ENCODE measurements at places on chromosomes 3 and 15.
A peak's percentile ranks its signal among the peaks of the same experiment; 100 is the strongest.

DNA sequence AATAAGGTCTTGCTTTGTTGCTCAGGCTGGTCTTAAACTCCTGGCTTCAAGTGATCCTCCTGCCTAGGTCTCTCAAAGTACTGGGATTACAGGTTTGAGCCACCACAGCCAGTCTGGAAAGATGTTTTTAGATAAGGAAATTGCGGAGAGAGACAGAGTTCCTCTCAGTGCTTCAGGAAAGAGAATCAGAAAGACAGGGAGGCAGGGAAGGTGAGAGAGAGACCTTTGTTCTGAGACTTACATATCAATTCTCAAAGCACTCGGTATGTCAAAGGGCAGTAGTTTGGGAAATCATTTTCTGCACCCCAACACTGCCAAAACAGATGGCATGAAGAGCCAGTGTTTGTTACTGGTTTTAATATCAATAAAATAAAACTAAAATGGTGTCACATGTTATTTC, 13.1 kb upstream of the GCNT3 start:
- no peak for DNase-seq

DNA sequence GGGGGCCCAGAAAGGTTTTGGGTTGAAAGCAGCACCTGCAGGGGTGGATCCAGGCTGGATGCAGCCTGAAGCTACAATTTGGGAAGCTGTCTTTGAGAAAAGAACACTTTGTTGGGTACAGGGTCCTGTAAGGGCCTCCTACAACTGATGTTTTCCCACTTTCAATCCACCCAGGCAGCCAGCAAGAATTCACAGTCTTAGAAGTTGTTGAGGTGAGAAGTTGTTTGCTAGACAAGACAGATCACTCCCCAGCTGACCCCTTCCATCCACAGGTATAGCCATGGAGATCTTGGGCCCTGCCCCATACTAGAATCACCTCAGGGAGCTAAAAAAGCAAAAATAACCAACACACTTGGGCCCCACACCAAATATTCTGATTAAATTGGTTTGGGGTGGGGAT, 10.3 kb upstream of the SMAD6 start:
- DNase-seq: no peak

DNA sequence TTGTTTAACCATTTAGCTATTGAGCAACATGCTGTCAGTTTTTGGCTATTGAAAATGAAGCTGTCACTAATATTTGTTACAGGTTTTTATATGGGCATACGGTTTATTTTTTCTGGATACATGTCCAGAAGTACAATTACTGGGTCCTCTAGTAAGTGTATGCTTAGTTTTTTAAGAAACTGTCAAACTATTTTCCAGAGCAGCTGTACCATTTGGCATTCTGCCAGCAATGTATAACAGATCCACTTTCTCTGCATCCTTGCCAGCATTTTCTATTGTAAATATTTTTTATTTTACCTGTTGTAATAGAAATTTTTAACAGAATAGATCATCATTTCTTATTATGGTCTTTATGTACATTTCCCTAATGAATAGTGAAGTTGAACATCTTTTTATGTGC, 658.8 kb downstream of the EDEM1 start:
- DNase-seq: no peak

GRCh38 chr3:50658831-50659230, 15.9 kb upstream of the DOCK3 start:
- no peak for DNase-seq

DNA sequence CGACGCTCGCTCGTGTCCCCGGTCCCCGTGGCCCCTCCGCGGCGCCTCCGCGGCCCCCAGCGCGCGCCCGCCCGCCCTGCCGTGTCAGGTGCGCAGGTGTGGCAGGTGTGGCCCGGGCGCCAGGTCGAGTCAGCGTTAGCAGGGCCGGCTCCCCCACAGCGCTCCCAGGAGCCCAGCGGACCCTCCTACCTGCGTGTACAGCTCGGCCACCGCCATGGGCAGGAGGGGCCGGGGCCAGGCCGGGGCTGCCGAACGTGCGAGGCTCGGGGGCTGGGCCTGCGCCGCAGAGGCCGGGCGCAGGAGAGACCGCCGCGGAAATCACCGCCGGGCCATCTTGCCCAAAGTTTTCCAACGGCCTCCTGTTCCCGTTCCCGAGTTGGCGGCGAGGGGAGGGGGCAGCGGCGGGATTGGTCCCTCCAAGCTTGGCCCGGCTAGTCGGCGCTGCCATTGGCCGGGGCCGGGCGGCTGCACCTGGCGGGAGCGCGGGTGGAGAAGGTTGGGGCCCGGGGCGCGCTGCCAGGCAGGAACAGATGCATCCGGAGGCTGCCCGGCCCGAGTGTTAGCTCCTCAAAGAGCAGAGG, at the start of gene MYO5C:
Gene MYO5C (minus strand): TSS at position 384 of the 581 bp plus-strand sequence. CDS start 168 bp downstream, at position 216.
- DNase-seq: peak; percentile 85

GRCh38 chr3:182713743-182714517, 79.4 kb upstream of the ATP11B start:
- no peak for DNase-seq

GRCh38 chr15:98127586-98127985, 167.1 kb downstream of the ARRDC4 start:
- no peak for DNase-seq

DNA sequence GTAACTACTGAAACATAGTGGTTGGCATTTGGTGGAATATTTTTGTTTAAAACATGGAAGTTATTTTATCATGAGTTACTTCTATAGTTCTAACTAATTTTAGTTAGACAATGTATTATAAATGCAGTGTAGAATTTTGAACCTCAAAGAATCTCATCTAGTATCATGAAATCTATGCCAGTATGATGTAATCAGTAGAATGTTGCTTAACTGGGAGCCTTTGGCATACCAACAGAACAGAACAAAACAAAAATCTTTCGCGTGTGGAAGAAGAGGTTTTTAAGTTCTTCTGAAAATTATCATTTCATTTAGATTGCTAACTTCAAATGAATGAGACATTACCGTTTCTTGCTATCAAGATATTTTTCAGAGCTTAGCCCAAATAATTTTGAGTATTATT, 98.4 kb upstream of the LRRFIP2 start:
- DNase-seq: no peak

- no peak for DNase-seq
Measured at GRCh38 chr3:175111036-175111435, 251.9 kb downstream of the NAALADL2 start.

- DNase-seq: no peak
Measured at GRCh38 chr3:62686503-62687294, 188.5 kb downstream of the CADPS start.

GRCh38 chr3:125079675-125080045, 23.9 kb upstream of the HEG1 start:
- no peak for DNase-seq

All from left hindlimb (tissue), 1 donor.